ENCODE measurements at places on chromosomes 6 and 20.

DNA sequence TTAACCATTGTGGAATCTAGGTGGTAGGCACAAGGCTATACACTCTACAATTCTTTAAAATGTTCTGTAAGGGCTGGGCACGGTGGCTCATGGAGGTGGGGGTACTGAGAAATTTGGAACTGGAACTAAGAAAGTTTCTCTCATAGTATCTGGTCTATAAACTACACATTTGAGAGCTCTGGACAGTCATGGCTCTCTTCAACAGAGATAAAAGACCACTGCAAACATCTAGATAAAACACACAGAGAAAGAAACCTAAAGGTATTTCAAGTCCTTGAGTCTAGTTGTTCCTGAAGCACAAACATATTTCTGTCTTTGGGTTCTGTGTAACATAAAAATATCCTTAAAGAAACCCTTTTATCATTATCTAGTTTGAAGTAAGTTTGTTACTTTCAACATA lies 35.2 kb downstream of the ILRUN start:
- DNase-seq: no peak

GRCh38 chr6:29763491-29764289 lies 40.5 kb downstream of the HLA-F start:
- DNase-seq: no peak

- DNase-seq: no peak
Measured at GRCh38 chr6:6681075-6681849, 92.7 kb downstream of the LY86 start.

DNA sequence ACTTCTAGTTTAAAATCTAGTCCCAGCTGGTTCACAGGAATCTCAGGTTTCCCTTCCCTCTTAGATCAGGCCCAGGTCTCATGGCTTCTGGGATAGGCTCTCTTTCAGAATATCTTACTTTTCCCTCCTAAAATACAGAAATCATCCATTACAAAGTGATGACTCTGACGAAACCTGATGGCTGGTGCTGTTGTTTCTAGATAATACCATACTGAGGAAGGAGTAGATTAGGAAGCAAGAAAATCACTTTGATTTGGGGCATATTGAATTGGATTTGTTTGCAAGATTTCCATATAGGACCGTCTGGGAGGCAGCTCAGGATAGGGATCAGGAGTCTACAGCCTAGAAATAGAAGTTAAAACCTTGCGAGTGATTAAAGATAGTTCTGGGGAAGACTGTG lies 3.6 kb downstream of the ZKSCAN3 start:
- DNase-seq: no peak

DNA sequence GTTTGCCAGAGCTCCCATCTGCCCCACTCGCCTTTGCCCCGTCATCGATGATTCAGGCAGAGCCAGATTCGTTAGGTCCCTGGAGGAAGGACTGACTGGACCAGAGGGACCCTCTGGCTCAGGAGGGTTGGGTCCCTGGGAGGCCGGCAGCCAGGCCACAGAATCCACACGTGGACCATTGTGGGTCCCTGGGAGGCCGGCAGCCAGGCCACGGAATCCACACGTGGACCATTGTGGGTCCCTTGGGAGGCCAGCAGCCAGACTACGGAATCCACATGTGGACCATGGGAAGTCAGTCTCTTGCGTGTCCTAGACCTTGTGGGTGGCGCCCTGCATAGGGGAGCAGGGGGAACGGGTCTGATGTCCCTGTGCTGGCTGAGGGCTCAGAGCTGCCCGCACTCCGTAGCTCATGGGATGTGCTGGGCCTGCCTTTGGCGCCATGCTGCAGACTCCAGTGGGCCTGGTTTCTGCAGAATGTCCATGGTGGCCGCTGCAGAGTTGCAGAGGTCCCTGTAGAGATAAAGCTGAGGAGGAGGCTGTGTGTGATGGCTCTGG lies 23.5 kb downstream of the UCKL1 start:
- DNase-seq: no peak

DNA sequence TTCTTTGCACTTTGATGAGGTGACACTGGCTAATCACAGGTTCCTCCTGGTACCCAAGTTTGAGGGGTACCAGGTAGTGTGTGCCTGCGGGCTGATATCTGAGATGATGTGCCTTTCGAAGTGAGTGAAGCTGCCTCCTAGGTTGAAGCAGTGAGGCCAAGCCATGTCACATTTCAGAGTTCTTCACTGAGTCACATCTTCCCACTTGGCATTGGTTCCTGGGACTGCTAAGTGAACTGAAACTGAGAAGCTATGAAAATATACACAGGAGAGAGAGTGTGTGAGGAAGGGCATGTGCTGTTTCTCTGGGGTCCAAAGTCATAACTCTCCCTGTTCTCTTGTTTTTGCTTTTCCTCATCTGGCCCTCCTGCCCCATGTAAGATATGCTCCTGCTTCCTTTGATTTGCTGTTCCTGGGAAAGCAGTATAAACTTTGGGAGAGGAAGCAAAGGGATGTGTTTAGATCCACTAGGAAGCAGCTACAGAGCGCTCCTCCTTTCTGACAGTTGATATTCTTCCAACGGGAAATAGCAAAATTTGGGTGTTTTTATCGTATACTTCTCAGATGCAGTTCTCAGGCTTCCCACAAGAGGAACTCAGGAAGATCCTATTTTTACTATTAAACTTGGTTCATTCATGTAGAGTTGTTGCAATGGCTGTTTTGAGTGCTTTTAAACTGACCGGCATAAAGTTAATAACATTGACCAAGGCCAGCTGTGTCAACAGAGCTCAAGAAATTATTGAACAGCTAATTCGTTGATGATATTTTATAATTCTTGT lies 153.7 kb downstream of the MOXD1 start:
- no peak for DNase-seq

- no peak for DNase-seq
Measured at GRCh38 chr20:33010133-33010504, 2.6 kb downstream of the BPIFB2 start.

DNA sequence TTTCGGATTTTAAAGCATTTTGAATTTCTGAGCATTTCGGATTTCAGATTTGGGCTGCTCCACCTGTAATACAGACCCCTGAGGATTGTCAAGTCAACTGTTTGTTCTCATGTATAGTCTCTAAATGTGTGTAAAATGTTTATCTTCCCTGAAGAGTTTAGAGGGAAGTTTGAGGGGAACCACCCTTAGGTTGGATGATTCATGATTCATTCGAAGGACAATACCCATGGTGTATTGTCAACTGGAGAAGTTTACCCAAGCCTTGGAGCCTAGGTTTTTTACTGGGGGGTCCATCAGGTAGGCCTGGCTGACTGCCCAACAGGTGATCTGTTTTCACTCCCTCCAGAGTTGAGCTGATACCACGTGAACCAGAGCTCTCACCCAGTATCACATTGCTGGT lies 18.9 kb downstream of the GSTA4 start:
- no peak for DNase-seq

DNA sequence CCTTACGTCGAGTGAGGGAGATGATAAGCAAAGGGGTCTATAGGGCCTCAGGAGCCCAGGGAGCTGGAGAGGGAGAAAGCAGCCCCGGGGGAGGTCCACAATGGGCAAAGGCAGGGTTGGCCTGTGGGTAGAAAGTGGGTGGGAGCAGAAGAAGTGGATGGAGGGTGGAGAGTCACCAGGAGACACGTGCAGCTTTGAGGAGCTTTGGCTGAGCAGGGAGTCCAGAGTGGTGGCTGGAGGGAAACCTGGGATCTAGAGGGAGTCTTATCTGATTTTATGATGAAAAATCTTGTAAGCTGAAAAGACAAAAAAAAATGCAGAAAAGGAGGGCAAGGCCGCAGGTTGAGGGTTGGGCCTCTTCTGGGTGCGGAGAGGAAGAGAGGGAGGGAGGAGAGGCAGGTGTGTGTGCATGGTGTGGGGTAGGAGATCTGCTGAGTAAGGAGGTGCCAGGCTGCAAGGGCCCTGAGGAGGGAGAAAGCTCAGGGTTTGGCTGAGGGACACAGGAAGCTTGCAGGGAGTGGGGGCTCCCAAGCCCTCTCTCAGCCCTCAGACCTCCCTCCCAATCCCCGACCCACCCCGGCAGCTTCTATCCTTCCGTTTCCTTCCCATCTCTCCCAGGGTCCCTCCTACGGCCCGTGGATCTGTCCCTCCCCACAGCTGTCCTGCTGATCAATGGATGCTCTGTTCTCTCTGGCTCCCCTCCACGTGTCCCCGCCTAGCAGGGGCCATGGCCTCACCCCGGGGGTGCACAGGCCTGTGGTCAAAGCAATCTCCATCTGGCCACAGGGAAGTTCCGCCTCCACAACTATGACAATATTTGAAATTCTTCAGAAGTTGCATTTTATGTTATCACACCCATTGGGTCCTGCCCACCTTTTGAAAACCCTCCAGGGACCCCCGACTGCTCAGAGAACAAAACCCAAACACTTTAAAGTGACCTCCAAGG lies 17.1 kb upstream of the BPI start:
- DNase-seq: no peak

- DNase-seq: no peak
Measured at GRCh38 chr20:52572687-52573086, 381.1 kb upstream of the ZFP64 start.

GRCh38 chr6:44072959-44073611 lies 54.2 kb downstream of the MRPL14 start:
- no peak for DNase-seq

DNA sequence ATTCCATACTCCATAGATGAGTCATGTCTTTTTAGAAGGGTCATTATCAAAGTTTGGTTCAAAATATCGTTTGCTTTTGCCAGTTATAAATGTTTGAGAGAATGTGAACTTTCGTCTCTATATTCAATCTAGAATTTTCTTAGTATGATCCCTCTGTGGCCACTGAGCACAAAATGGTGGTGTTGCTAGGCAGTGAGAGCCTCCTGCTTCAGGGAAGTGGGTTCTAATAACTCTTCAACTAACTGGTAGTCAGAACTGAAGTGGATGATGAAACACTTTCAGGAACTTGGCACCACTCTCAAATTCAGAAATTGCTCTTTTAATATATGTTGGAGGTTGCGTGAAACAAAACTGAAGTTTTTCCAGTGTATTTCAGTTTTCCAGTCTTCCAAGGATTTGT lies 125.0 kb upstream of the DOK5 start:
- DNase-seq: no peak

All from Panc1 (cell line).